ENCODE measurements at places on chromosomes 16 and 17.

DNA sequence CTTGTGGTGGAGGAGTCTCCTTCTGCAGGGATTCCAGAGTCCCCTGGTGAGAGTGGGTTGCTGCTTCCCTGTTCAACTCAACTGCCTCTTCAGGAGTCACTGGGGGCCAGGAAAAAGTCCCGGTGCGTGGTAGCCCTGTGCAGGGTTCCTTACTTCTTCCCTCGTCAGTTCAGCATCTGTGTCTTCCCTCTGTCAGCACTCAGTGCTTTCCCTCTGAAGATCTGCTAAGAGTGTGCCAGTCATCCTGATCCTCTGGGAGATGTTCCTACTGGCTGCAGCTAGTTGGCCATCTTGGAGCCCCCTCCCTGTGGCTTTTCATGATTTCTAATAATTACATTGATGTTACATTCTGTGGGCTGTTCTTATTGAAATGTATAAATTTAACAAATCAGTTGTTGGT, 36.5 kb downstream of the NF1 start:
- DNase-seq: no peak

DNA sequence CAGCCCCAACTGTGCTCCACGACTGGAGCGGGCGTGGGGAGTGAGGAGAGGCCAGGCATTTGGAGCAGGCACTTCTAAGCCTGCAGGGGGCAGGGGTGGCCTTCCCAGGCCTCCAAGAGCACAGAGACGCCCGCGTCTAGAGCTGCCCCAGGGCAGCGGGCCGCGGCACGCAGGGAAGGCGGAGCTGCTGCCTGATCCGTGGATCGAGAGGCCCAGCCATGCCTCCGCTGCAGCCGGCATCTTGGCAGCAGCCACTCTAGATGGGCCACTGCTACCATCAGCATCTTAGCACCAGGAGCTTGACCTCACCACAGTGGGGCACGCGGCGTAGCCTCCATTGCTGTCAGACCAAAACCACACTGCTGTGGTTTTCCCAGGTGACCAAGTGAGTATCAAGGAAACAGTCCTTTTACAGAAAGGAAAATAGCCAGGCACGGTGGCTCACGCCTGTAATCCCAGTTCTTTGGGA, 20.4 kb upstream of the WDR45B start:
- DNase-seq: peak; percentile 12

GRCh38 chr17:64399071-64399766, 8.6 kb upstream of the PECAM1 start:
- DNase-seq: no peak

- DNase-seq: no peak
Measured at GRCh38 chr17:13510062-13510461, 91.7 kb downstream of the HS3ST3A1 start.

DNA sequence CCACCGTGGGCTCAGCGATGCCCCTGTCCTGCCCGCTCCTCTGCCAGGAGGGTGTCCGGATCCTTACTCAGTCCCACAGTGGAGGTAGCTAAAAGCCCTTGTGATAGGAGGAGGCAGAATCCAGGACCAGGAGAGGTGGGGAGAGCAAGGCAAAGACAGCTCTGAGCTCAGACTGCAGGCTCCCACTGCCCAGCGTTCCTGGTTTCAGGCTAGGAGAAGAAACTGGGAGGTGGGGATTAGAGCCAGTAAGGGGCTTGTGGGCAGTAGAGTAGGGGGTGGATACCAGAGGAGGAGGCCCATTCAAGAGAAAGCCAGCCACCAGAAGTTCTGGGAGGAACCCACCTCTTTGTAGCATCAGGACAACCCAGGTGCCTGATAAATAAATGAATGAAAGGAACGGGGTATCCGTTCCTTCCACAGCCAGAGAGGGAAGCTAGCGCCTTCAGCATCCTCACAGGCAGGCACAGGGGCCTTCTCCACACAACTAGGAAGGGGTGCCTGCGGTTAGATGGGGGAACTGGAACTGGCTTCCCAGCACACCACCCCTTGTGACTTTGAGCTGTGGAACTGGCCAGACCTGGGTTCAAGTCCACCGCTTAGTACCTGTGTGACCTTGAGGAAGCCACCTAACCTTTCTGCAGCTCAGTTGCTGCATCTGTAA, 2.3 kb downstream of the IL21R start:
- DNase-seq: no peak

DNA sequence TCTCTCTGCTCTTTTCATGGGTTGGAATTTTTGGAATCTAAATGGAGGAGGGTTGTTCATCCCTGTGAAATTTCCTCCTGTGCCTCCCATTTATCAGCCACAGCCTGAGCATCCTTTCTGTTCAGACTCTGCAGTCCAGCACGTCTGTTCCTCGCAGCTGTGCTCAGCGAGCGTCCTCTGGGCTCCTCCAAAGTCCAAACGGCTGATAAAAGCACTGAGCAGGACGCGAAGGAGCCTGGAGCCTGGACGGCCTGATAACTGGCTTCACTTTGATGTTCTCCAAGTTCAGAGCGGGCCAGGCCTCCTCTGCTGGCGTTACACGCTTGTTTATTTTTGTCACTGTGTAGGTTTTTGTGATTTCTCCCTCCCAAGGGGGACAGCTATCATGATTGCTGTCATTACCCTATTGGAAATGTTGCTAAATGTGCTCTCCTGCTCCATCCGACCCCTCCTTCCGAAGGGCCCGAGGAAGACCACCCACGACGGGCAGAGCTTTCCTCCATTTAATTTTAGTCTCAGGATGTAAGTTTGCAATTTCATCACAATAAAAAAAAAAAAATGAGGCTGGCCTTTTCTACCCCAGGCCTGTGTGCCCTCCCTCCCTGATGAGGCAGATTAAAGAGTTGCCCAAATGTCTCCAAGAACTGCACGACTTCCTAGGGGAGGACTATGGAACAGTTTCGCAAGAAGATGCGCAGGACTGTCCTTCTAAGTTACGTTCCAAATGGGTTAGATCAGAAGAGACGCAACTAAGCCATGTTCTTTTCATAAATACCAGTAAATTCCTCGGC, 290.5 kb upstream of the FOXF1 start:
- DNase-seq: no peak

DNA sequence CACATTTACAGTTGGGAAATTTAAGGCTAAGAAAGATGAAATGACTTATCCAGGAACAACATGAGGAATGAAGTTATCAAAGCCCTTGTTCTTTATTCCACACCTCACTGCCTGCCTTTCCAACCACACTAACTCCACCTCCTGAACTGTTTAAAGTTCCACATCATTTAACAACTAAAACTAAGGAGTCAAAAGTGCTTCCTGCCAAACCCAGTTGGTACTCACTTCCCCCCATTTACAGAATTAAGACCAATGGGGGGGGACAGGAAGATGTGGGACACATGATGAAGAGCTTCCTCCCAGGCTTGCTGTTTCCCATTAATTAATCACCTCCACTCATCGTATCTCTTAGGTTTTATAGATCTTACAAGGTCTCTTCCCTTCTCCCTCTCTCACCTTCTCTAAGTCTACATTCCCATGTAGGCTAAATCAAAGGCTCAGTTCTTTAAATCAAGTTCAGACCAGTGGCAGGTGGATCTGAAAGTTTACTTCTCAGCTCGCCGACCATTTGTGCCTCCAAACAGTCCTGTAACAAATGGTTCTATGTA, 19.2 kb upstream of the TMEM101 start:
- DNase-seq: no peak

DNA sequence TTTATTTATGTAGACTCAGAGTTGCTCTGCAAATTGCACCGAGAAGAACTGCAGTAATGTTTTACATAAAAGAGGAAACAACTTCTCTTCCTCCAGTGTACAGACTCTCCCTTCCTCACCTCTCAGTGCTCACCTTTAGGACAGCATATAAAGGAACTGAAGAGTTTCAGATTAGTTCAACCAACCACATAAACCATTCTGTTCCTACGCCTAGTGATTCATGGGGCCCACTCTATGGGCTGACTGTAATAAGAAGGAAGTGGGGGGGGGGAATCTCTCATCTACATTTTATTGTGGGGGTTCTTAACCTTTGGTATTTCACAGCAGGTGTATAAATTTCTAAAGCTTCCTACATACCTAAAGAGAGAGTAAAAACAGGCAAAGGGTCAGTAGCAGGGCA, 18.3 kb downstream of the ZSWIM7 start:
- no peak for DNase-seq

- no peak for DNase-seq
Measured at GRCh38 chr16:11669380-11670146, 1.3 kb downstream of the SNN start.

DNA sequence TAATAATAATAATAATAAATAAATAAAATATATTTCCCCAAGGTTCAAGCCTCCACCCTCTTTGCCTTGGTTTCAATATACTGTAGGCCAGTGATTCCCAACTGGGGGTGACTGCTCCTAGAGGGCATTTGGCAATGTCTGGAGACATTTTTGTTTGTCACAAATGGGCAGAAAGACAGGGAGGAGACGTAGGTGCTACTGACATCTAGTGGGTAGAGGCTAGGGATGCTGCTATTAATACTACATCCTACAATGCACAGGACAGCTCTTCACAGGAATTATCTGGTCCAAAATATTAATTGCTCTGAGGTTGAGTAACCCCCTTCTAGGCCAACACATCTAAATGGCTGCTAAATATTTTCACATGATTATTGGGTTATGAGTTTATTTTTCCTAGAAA, 12.8 kb upstream of the PRR14 start:
- peak; percentile 71 for DNase-seq

GRCh38 chr16:12096157-12096777, 119.7 kb downstream of the SNX29 start:
- no peak for DNase-seq

DNA sequence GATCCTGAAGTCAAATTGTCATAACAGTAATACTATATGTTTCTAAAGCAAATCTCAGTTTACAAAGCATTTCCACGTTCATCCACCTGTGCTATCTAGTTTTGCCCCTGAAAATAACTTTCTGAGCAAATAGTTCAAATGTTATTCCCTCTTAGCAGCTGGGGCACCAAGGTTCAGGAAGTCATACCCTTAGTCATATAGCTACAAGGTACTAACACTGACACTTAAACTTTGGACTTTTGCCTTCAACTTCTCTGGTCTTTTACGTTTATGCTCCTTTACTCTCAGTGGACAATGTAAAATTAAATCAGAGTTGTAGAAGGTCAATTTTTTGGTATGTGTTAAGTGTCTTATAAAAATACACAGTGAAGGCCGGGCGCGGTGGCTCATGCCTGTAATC, 33.0 kb downstream of the COX11 start:
- DNase-seq: no peak

DNA sequence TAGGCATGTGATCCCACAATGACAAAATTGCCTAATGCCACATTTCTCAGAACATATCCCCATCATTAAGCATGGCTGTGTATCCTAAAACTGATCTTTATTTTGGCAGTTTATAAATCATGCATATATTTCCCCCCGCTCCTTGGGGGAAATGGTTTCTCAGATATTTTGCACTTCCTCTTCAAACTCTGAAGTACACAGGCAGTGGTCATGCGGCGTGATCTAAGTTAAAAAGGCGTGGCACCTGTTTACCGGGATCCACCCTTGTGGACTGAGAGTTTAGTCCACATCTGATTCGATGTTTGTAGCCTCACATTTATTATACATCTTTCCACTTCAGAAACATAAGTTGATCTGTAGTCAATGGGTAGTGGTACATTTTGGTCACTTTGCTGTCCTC, 51.4 kb downstream of the USP10 start:
- no peak for DNase-seq

GRCh38 chr16:71426069-71426879, 15.6 kb downstream of the TLE7 start:
- peak; percentile 97 for DNase-seq

DNA sequence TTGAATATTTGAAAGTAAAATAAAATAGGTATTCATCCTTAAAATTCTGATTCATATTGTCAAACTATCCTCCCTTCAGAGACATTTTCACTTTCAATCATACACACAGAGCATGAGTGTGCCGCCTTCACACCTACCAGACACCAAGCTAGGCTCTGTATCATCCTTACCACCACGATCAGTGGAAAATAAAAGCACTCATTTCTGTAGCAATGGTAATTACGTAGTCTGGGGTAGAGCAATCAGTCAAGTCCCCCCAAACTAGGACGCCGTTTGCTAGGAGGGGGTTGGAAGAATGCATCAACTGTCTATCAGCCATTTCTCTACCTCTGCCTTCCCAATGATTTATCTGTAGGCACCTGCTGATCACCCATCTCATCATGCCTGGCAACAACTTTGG, 84.6 kb upstream of the GRIN2A start:
- DNase-seq: no peak

DNA sequence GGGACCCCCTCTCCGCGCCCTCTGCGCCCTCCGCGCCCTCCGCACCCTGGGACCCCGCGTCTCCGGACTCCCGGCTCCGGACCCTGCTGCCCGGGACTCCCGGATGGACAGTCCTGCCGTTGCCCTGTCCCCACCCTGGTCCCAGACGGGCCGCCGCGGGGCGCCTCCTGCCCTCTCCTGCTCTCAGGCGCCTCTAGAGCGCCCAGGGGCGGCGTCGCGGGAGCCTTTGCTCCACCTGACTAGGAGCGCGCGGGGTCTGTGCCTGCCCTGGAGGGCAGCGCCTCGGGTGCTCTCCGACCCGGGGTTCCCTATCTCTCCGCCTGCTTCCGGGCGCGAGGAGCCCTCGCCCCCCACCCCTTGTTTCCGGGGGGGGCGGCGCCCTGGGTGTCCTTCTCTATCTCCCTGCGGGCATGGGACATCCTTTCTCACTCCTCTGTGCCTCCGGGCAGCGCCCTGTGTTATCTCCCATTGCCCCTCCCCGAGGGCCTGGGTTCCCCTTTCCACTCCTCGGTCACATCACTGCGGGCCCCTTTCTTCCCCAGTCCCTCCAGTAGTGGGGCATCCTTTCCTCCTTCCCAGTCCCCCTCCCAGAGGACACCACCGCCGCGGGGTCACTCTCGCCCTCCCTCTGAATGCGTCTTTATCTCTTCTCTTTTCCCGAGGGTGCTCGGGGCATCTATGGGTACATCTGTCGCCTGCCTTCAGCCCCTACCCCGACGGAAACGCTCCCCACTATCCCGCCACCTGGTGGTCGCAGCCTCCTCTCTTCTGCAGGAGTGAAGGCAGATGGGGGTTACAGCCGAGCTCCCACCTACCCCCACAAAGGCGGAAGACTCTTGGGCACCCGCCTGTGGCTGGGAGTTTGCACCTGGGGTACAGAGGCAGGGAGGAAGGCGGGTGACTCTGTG, 875 bp downstream of the PRKCB start:
- DNase-seq: no peak

GRCh38 chr17:2853283-2854142, 57.3 kb downstream of the RAP1GAP2 start:
- DNase-seq: peak; percentile 57

DNA sequence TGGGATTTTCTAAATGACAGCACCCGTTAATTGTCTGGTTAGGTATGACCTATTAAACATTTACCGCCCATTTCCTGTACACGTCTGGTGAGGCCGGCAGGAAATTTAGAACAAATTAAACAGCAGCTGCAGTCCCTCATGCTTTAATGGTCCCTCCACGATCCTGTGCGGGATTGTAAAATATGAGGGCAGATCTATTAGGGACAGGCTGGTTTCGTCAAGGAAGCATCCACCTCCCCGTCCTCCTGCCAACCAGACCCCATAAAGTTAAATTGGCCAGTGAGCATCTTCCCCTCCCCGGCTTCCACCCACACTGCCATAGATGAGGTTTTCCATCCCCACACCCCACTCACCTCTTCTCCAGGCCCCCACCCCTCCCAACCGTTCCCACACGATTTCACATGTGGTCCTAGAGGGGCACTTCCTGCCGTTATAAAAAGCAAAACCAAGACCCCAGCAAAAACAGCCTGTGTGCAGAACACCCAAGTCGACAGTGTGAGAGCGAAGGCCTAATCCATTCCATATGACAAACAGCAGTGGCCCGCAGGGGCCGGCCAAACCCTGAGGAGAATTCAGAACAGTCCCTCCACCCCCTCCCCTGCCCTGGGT, 331.9 kb downstream of the FOXL1 start:
- DNase-seq: no peak

GRCh38 chr17:35342276-35342675, 31.1 kb downstream of the SLFN11 start:
- no peak for DNase-seq

- DNase-seq: no peak
Measured at GRCh38 chr16:85004587-85005205, 6.6 kb downstream of the ZDHHC7 start.
